ENCODE measurements at places on chromosomes 3 and 15. TPM values are rescaled to one million over a fixed set of nuclear protein-coding genes. Genes with fewer than 3 reads are reported as not detected.

- ATAC-seq, result no peak
Measured at GRCh38 chr3:129371041-129371826, 57.2 kb downstream of the EFCAB12 start.

GRCh38 chr3:140629357-140630137 is 48.3 kb upstream of the TRIM42 start:
- ATAC-seq, result no peak

- ATAC-seq, result no peak
Measured at GRCh38 chr3:11239796-11240195, 32.4 kb upstream of the ATG7 start.

GRCh38 chr3:15659254-15659975 is 57.9 kb downstream of the BTD start:
- ATAC-seq, result no peak

DNA sequence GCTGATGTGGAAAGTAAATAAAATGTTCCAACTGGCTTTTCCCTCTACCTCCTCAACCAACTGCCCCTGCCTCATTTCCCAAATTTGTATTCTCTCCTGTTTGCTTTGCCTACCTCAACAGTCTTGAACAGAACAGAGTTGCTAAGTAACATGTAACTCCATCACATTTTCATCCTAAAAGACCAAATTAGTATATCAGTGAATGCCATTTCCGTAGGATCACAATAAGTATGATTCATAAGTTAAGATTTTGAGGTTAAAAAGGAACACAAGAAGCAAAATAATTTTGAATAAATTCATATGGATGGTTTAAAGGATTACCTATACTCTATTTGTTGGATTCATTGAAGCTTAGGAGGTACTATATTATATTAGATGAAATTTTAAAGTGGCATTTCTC is 154.9 kb downstream of the ECT2 start:
- ATAC-seq, result no peak

GRCh38 chr3:78402720-78403119 is 1362.8 kb downstream of the ROBO2 start:
- peak; percentile 99 for ATAC-seq

- ATAC-seq, result no peak
Measured at GRCh38 chr3:119608405-119609000, 10.8 kb downstream of the PLA1A start.

GRCh38 chr15:22874256-22874655 is 35.8 kb downstream of the NIPA2 start:
- ATAC-seq, result no peak

DNA sequence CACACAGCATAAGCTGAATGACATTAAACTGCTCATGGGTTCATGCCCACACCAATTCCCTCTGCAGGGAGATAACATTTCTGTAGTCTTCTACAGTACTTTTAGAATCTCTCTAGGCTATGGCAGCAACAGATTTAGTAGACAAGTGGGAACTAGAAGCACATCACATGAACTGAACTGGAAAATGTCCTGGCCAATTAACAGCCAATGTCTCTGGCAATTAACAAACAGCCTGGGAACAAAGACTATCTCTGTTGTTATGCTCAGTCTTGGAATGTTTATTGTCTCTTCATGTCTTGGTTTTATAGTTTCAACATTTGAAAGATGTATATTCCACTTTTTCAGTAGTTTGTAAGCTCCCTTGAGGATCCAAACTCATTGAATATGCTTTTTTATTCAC is 523.2 kb upstream of the NAALADL2 start:
- no peak for ATAC-seq

- no peak for ATAC-seq
Measured at GRCh38 chr3:156300929-156301840, 180.8 kb downstream of the KCNAB1 start.

- ATAC-seq, result peak; percentile 92
Measured at GRCh38 chr3:12954891-12955650, 113.7 kb upstream of the RPL32 start.

DNA sequence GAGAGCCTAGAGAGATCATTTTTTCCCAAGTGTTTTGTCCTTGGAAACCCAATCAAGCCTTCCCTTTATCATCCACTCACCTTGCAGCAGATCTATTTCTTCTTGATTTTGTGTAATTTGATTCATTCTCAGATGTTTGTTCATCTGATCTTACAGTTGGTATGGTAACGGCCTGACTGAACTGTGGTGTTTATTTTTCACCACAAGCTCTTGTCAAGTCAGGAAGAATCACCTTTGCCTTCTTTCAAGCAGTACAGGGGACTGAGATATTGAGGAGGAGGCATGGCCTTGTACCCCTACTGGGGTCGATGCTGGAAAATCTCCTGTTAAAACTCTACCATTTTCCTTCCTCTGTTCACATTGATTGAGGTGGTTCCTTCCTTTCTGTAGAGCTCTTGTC is 361.4 kb upstream of the CFAP20DC start:
- ATAC-seq, result no peak

Gene RTP1
- not detected for total RNA-seq

Gene C3orf62
- total RNA-seq, result 4.5 TPM

Gene IQCH
- total RNA-seq, result 1.4 TPM

Gene TEX9
- 9.2 TPM for total RNA-seq

Gene CEP63
- 11.0 TPM for total RNA-seq

Measured in esophagus mucosa (tissue), 1 donor.